ENCODE measurements at places on chromosomes 3 and 15. TPM values are rescaled to one million over a fixed set of nuclear protein-coding genes. Genes with fewer than 3 reads are reported as not detected.

The GRM7 gene
- total RNA-seq: 0.85 TPM

The LRRIQ4 gene
- not detected for total RNA-seq

The CXCR6 gene
- not detected for total RNA-seq

The TPRA1 gene
- total RNA-seq: 38.4 TPM

The CCDC54 gene
- total RNA-seq: not detected

The KCNH8 gene
- total RNA-seq: not detected

The C2CD4B gene
- total RNA-seq: 38.2 TPM

The GMNC gene
- under 0.01 TPM for total RNA-seq
